Stimulated activated CD4-positive, alpha-beta T cell treated with anti-CD3 and anti-CD28 coated beads, Interleukin-15, amount 100 ng/mL, for 1 hour (primary cell): ENCODE measurements at places on chromosomes 4 and X.

DNA sequence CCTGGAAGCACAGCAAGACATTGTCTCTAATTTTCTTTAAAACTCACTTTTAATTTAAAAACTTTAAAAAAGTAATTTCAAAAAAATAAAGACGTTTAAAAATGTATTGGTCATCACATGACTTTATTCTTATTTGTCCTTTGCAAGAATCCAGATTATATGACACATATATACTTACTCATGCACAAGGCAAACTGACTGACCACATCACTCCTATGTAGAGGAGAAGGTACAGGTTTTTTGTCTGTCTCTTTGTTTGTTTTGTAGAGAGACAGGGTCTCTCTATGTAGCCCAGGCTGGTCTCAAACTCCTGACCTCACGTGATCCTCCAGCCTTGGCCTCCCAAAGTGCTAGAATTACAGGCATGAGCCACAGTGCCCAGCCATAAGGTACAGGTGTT is 28.6 kb downstream of the MAML3 start:
- DNase-seq: no peak

GRCh38 chrX:905848-906566 is 275.4 kb downstream of the SHOX start:
- no peak for DNase-seq

- DNase-seq: no peak
Measured at GRCh38 chr4:99853999-99854398, 37.4 kb downstream of the DAPP1 start.

DNA sequence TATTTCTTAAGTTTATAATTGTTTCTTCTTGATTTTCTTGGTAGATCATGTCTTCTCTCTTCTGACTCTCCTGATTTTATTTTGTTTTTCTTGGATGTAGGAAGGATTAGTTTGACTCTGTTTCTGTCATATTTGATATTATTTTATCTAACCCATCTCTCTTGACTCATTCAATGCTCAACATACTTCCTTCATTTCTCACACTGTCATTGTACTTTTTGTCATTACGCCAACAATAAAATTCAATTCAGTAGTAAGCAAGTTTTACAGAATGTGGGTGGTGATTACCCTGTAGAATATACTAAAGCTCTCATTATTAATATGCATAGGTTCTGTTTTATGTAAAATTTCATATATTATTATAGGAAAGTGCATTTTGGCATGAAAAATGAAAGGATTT is 1303.0 kb upstream of the AGA start:
- no peak for DNase-seq

- no peak for DNase-seq
Measured at GRCh38 chr4:104492183-104492771, 2.4 kb downstream of the CXXC4 start.

DNA sequence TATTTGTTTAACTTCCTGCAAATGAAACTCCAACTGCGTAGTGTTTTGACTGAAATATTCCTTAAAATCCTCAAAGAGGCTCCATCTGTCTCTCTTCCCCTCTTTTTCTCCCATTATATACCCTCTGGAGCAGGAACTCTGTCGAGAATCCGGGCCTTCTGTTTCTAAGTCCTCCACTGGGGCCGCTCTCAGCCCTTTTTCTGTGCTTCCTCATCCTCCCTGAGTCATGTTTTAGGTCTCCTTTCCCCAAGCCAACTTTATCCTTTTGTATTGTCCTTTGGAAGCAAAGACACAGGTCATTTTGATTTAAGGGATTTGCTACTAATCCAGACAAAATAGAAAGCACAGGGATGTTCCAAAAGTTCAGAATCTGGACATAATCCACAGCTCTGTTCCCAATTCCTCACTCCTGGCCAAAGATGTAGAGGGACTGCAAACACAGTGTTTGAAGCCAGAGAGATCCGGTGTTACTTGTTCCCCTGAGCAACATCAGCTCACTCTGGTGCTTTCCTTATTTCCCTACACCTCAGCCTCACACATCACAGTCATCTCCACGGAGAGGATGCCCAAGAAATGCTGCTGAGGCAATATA is 131.0 kb upstream of the KLF3 start:
- no peak for DNase-seq

- DNase-seq: no peak
Measured at GRCh38 chrX:24483596-24483995, 18.5 kb downstream of the PDK3 start.

DNA sequence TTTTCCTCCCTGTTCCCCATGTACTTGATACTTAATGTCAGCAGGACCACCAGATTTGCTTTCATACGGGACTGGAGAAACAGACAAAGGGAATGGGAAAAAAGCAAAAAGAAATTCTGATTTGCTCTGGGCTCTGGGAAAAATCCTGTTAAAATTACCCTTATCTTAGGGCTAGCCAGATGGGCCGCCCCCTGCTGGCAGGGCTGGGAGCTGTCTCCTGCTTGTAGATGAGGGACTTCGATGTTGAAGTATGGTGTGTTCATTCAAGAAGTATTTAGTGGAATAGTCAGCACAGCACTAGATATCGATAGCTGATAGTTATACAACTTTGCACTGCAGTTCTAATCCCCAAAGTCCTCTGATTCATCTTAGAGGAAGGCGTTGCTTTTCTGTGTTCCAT is 45.8 kb downstream of the BCORL1 start:
- DNase-seq: no peak

DNA sequence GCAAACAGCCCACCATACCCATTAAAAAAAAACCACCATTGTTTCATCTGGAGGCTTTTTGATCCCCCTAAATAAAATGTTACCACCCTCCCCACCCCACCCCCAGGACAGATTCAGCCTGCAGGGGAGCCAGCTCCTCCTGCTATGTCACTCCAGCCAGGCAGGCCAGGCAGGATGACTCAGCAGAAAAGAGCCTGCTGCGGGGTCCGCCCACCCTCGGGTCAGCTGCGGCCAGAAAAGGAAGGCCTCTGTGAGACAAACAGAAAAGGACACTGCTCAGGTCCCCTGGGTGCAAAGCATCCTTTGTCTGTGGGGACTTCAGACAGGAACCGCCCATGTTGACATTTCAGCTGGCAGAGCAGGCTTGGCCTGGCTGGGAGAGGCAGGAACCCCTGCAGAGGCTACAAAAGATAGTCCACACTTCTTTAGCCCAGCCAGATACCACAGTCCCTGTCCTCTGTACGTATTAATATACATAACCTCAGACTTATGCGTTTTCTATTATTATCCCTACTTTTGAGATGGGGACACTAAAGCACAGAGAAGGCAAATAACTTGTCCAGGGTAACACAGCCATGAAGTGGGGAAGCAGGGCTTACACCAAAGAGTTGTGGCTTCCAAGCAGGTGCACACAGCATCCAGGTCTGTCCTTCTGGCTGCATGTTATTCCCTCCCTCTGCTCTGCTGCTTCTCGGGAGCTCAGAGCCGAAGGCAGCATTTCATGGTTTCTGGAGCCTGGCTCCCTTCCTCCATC is 147.7 kb downstream of the CPEB2 start:
- no peak for DNase-seq

DNA sequence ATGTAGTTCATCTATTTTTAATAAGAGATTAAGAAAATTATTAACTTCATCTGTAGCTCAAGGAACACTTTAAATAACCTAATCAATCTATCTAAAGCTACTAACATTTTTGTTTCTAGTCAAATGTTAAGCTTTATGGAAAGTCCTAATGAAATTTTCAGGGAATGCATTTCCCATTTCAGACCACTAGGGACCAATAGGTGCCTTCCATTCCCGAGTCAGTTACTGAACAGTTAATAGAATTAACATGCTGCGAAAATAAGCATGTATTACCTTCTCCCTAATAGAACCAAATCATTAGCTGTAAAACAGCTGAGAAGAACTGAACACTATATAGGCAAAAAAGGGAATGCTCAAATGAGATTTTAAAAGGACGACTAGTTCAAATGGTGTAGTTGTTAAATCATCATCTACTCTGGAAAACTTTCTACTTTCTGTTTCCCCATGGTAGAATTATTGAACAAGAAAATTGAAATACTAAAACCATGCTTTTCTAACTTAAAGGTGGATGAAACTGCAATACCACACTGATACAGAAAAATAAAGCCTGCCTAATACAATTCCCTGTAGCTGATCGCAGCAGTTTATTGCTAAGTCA is 22.5 kb downstream of the STX18 start:
- DNase-seq: no peak

GRCh38 chr4:112210777-112211176 is 20.8 kb upstream of the AP1AR start:
- DNase-seq: no peak

DNA sequence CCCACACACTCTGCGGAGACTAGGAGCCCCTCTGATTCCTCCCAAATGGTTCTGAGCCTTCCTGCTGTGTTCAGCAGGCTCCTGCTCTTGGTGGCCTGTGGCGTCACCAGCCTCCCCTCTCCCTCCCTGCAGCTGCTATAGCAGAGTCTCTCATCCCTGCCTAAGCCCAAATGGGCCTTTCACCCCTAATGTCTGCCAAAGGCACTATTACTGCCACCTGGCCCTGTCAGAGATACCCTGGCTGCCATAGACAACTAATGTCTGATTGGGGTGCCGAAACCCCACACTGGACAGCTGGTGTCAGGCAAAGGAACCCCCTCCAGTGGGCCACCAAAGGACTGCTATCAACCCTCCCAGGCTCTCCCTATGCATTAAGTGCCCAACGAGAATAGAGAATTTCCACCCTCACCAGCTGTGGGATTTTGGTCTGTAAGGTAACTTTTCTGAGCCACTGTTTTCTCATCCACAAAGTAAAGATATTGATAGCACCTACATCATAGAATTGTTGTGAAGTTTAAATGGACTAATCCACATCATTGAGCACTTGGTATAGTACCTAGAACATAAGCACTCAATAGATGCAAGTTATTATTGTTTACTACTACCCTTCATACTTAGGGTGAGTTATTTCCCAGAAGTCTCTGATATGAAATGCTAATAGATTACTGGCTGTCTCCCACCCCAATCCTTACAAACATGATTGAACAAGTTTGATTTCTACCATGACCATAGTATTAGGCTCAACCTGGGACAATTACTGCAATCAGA is 421.3 kb downstream of the MID1IP1 start:
- no peak for DNase-seq

DNA sequence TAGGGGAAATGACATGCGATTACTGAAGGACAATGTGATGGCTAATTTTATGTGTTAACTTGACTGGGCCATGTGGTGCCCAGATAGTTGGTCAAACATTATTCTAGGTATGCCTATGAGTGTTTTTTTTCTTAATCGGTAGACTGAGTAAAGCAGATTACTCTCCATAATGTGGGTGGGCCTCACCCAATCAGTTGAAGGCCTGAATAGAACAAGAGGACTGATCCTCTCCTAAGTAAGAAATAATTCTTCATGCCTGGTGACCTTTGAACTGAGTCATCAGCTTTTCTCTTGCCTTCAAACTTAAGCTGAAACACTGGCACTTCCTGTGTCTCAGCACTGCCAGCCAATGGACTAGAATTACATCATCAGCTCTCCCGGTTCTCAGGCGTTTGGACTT is 164.0 kb upstream of the FGF13 start:
- no peak for DNase-seq

GRCh38 chr4:100576570-100576969 is 58.7 kb upstream of the EMCN start:
- DNase-seq: no peak

- DNase-seq: no peak
Measured at GRCh38 chr4:55524844-55525571, 21.7 kb downstream of the CLOCK start.

DNA sequence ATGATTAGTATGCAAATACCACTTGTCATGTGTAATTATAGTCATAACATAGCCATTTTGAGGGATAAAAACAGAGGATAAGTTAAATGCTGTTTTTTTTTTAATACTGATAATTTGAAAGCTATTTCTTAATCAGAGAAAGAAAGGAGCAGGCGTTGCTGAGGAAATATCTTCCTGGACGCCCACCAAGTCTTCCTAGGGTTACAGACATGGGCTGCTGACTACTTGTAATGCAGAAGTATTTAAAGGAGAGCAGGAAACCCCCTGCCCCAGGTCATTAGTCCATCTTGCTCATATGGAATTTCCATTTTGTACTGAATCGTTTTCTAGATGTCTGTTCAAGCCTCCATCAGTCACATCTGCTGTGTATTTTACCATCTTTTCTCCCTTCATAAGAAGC is 176.2 kb downstream of the ADGRL3 start:
- no peak for DNase-seq

DNA sequence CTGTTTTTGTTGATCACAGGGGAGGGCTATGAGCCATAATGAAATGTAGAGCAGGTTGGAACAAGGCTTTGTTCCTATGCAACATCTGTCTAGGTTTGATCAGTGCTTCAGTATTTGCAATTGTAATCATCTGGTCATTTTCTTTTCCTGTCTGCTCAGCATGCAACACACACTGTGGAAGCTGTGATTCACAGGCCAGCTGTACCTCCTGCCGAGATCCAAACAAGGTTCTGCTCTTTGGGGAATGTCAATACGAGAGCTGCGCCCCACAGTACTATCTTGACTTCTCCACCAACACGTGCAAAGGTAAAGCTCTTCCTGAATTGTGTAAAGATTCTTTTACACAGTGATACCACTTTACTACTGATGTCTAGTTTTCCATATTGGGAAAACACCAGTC is 181.9 kb upstream of the ANXA3 start:
- no peak for DNase-seq

DNA sequence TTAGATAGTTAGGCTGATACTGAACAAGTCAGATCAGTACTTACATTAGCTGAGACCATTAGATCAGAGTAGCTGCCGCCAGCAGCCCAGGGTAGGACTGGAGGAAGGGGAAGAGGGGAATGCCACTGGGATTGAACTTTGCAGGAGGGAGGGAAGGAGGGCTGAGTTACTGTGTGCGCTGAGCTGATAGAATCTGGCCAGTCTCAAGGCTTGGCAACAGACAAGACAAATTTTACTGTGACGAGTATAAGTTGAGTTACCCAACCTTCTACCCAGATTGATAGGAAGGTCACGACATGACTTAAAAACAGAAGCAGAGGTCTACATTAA is 372.1 kb downstream of the OPHN1 start:
- no peak for DNase-seq

DNA sequence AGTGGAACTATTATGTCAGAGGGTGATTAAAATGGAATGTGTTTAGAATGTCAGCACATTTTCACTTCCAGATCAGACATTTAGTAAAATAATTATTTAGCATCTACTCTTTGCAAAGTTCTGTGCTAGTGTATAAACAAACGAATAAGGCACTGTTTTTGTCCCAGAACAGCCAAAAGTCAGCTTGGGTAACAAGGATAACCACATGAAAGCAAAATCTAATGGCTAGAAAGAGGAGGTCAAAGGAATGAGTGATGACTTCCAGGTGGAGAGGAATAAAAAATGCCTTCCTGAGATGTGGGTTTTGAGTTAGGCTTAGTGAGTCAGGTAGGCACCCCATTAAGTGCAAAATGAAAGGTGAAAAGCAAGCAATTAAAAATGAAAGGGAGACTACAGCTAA is 112.6 kb downstream of the ATP10D start:
- no peak for DNase-seq

- no peak for DNase-seq
Measured at GRCh38 chr4:17008834-17009345, 110.4 kb upstream of the LDB2 start.

DNA sequence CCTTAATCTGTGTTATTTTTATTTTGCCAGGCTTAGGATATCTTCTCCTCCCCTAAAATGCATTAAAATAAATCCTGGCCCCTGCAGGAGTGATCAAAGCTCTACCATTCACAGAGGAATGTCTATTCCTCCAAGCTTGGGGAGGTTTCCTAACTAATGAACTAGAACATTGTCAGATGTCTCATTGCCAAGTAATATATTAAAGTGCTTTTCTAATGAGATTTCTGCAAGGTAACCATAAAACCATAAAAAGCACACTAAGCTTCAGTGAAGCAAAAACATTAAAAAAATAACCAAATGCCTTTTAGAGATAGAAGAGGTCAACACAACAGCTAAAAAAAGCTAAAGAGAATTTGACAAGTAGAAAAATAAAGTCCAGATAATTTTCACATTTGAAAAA is 34.8 kb downstream of the IGFBP7 start:
- no peak for DNase-seq
